Activated CD4-positive, CD25-positive, alpha-beta regulatory T cell treated with anti-CD3 and anti-CD28 coated beads, Interleukin-2, amount 50 U/mL, for 24 hours (primary cell): ENCODE measurements at places on chromosomes 12 and 14.

GRCh38 chr14:60505448-60505847 is 3.5 kb upstream of the SIX6 start:
- ATAC-seq: no peak

- no peak for ATAC-seq
These were observed 133.3 kb downstream of the MON2 start for GRCh38 chr12:62599854-62600437.

GRCh38 chr14:20180486-20180885 is 10.2 kb upstream of the OR11G2 start:
- ATAC-seq: no peak

GRCh38 chr12:3544296-3544965 is 53.4 kb downstream of the PRMT8 start:
- ATAC-seq: no peak
